ENCODE measurements at places on chromosomes 4 and X.
A peak's percentile ranks its signal among the peaks of the same experiment; 100 is the strongest.

- DNase-seq: no peak
Observed at GRCh38 chr4:107349266-107349665, 313.2 kb upstream of the DKK2 start.

DNA sequence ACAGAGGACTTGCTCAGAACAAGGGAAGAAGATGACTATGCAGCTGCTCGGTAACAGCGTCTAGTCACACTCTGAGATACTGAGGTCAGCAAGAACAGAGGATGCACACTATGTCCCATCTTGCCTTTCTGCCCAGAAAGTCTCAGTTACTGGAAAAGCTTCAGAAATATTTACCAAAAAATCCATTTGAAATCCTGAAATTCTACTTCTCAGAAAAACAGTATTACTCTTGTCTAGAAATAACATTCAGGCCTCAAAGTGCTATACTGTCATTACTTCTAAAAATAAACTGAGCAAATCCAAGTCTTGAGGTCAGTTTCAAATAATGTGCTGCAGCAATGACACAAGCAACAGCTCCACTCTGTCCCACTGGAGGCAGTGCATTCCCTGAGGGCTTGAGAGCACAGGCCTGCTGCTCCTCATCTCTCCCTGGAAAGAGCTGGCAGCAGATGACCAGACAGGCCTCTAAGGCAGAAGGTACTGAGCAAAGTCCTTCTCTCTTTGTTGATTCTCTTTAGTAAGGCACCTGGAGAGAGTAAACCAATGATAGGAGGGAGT is 76.9 kb downstream of the CAMK2D start:
- peak; percentile 65 for DNase-seq

GRCh38 chr4:8745826-8746225 is 125.8 kb downstream of the HMX1 start:
- DNase-seq: no peak

DNA sequence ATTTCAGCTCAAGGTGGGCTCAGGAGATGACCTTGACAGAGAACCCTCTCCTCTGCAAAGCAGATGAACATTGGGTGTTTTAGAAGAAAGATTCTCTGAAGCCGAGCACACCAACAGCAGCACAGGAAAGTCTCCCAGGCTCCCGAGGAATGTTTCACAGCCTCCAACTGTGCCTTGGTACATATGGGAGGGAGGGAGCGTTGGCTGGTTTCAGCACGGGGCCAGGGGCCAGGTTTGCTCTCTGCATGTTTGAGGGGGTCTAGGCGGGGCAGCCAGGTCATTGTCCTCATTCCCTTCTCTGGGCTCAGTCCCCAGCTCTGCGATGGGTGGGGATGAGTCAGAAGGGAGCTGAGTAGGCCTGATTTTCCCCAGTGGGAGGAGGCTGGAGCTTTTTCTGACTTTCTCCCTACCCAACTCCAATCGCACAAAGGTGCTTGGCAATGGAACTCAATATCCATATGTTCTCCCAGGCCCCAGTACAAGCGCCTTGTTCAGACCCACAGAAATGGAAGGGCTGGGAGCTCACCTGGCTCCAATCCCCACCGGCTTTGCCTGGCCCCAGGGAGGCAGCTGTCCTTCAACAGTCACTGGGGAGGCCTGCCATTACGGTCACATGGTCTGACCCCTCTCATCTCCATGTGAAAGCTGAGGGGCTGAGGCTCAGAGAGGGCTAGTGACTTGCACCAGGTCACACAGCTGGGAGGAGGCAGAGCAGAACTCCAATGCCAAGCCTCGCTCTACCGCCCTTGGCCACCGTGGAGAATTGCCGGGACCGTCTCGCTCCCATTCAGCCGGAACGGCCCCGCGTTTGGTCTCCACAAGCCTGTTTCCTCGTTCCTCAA is 108.4 kb upstream of the AFAP1 start:
- no peak for DNase-seq

- no peak for DNase-seq
Observed at GRCh38 chrX:67426946-67427345, 116.9 kb upstream of the AR start.

GRCh38 chrX:101958139-101958538 is 26.3 kb upstream of the ZMAT1 start:
- no peak for DNase-seq

- no peak for DNase-seq
Observed at GRCh38 chrX:46294234-46294633, 251.0 kb downstream of the ZNF674 start.

GRCh38 chr4:91198951-91199350 is 1071.8 kb downstream of the CCSER1 start:
- no peak for DNase-seq

GRCh38 chr4:89992744-89993143 is 98.1 kb downstream of the MMRN1 start:
- no peak for DNase-seq

DNA sequence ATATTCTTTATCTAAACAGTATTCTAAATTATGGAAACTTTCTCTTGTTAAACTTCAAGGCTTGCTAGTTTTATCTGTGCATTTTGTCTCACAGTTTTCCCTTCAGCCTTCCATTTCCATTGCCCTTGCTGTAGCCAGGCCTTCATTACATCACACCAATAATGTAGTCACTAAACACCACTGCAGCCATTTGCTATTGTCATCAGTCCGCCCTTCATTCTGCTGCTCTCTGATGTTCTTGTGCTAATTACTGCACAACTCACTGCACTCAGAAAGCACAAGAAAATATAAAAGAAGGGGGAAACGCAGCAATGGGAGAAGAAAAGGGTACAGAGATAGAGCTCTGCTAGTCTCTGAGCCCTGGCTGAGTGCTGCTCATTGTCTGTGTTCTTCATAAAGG is 239.6 kb upstream of the FSTL5 start:
- no peak for DNase-seq

DNA sequence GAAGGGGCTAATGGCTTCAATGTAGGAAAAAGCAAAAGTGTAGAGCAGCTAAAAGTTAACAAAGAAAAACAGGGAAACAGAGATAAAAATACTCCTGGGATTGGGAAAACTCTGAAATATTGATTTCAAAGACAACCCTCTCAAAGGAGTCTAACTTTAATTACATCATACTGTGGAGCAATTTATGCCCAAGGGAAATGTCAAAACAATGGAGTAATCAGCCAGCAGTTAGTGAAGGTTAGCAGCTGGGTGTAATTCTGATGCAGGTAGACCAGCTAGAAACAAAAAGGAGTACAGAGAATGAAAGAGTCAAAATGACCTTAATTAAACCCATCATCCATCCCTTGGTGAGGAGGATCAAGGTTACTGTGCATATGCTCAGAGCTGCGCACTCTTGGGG is 169.0 kb downstream of the ADAM29 start:
- no peak for DNase-seq

DNA sequence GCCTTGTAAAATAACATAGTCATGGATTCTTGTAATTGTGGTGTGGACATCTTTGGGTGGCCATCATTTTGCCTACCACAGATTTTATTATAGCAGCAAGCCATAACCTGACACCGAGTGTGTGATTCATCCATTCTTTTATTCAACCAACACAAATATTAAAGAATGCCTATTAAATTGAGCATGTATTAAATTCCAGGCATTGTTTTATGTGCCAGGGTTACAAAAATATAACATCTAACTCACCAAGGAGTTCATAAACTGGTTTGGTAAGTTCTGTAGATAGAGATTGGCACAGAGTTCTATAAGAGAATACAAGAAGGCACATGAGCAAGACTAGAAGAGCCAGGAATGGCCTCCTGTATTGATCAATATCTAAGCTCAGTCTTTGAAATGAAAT is 18.0 kb downstream of the NBDY start:
- no peak for DNase-seq

DNA sequence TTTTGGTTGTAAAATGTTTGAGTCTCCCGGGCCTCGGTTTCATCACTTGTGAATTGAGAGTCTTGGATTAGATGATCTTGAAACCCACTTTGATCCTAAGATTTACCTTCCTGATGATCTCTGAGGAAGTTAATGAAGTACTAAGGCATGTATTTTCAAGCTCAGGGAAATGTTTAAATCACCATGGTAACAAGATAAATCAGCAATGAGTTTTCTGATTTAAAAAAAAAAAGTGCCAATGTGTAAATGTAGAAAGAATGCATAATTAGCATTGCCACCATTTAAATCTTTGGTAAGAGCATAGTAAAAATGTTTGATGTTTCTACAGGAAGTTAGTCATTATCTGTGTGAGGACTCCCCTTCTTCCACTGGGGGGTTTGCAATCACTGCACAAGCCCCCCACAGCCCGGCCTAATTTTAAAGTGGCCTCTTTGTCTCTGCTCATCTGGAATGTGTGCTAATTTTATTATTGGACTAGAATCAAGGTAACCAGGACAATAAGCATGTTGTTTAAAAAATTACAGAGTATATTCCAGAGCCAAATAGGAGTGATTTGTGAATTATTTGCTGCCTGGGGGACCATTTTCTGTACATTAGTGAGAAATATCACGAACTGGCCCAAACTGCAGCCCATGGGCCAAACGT is 93.6 kb downstream of the SLC34A2 start:
- no peak for DNase-seq

DNA sequence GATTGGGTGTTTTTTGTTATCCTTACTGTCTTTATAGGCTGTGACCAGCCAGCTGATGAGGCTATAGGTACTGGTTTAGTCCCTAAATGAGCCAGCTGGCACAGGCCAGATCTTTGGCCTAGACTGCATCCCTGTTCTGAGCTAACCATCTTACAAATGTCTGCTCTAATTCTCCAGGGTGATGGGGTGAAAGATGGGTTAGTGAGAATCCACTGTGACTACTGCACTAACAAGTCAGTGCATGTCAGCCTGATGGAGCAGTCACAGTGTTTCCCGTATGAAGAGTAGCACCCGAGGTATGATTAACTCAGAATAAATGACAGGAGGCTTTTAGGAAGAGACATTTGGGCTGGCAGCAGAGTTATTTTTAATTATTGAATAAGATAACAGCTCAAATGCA is 181.0 kb downstream of the DCTD start:
- DNase-seq: no peak

DNA sequence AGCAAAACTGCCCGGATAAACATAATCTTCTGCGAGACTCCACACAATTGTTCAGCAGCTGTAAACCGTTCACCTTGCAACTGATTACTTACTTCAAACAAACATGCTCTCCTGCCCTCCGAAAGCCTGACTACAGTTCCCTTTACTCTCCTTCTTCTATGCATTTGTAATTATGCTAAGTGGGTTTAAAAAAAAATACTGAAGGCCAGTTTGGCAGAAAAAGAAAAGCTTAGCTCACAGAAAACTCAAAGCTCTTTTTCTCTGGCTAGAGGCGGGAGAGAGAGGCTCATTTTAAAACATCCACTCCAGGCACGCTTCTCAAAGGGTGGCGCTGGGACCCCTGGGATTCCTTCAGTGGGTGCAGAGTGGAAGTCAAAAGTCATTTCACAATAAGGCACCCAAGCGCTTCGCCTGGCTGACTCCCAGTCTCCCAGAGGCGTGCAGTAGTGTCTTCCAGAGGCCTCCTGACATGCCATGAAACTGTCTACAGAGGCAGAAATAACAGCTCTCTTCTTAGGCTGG is 1.9 kb downstream of the DHRSX start:
- DNase-seq: no peak

- DNase-seq: no peak
Observed at GRCh38 chr4:81455897-81456296, 15.8 kb downstream of the RASGEF1B start.

DNA sequence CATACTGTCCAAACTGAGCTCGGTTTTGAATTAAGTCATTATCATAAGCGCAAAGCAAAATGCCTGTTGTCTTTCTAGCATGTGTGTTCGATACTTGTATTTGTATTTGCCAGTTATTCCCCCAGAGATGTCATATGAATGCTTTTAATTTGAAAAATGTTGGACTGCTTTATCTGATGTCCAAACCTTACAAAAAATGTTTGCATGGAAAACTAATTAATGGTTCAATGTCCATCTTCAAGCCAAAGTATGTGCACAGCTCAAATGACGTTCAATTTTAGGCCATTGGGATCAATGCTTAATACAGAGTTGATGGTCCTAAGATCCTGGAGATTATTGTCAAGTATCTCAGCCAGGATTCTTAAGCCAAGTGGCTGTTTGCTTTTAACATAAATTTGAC is 17.2 kb upstream of the HPGDS start:
- DNase-seq: no peak

GRCh38 chr4:42480717-42481116 is 83.4 kb downstream of the SHISA3 start:
- DNase-seq: no peak

- DNase-seq: no peak
Observed at GRCh38 chrX:30304866-30305265, 4.3 kb downstream of the NR0B1 start.

DNA sequence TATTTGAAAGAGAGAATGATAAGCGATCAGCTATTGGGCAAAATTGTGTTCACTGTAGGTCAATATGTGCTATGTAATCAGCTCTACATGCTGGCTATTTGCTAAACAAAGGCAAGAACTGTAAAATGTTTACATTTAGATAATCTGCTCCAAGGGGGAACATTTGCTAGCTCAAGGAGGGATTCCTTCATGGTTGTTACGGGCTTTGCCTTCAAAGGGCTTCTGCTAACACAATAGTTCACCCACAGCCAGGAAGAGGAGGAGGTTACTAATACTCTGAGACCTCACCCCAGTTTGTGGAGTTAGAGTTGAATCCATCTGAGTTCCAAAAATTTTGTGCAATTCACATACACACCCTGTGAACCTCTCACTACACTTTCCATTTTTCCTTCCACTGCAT is 107.6 kb upstream of the BMP3 start:
- no peak for DNase-seq

- no peak for DNase-seq
Observed at GRCh38 chr4:128711361-128711760, 98.1 kb upstream of the JADE1 start.

DNA sequence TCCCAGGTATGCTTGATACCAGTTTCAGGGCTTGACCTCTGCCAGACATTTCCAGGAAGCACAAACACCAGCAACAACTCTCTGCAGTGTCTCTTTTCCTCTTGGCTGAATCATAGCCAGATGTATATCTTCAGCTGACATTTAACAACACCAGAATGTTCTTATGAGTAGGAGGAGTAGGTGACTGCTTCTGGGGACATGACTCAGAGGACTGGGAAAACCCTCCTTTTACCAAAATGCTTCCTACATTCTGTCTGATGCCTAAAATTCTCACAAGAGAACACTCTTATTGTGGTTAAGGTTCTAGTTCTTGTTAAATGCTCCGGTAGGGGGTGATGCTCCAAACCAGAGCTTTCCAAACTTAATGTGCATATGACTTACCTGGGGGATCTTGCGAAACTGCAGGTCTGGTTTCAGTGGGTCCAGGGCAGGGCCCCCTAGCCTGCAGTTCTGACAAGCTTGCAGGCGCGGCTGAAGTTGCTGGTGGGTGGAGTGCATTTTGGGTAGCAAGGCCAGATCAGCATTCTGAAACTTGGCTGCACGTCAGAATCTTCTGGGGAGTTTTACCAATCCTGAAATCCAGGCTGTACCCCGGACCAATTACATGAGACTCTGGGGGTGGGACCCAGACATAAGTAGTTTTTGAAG is 329.3 kb upstream of the RPS6KA3 start:
- no peak for DNase-seq

DNA sequence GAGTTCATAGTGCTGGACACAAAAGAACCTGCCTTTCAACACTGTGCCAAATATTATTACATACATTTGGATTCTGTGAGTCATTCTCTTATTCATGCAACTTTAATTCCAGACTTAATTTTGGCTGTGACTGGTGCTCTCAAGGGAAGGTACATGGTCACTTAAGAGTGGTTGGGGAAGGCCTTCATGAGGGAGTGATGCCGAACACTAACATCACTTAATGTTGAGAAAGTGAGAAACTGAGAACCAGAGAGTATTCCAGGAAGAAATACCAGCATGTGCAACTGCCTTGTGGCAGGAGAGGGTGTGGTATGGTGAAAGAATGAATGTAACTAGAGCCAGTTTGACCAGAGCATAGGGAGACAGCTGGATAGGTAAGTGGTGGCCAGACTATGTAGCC is 41.5 kb upstream of the FHDC1 start:
- no peak for DNase-seq

Measured in left cardiac atrium (tissue), 4 donors.